Activated naive CD4-positive, alpha-beta T cell treated with anti-CD3 and anti-CD28 coated beads, Interleukin-2, amount 50 U/mL, for 72 hours (primary cell): ENCODE measurements at places on chromosomes 4 and X. TPM values are rescaled to one million over a fixed set of nuclear protein-coding genes. Genes with fewer than 3 reads are reported as not detected.

RNF212 gene
- total RNA-seq, result 3.5 TPM

AFM gene
- not detected for total RNA-seq

TCEAL3 gene
- total RNA-seq, result 8.7 TPM

TCEANC gene
- total RNA-seq, result 1.4 TPM

NSUN7 gene
- total RNA-seq, result not detected

ARHGEF6 gene
- 80.3 TPM for total RNA-seq

FAM9C gene
- total RNA-seq, result 0.41 TPM

NDNF gene
- 0.47 TPM for total RNA-seq

DRP2 gene
- total RNA-seq, result 1.1 TPM

FAM9B gene
- not detected for total RNA-seq

NCAPG gene
- total RNA-seq, result 72.2 TPM

ITIH6 gene
- not detected for total RNA-seq

CNKSR2 gene
- 8.0 TPM for total RNA-seq

TLR2 gene
- 1.6 TPM for total RNA-seq
